ENCODE measurements at places on chromosomes 5 and 9. TPM values are rescaled to one million over a fixed set of nuclear protein-coding genes. Genes with fewer than 3 reads are reported as not detected.

DNA sequence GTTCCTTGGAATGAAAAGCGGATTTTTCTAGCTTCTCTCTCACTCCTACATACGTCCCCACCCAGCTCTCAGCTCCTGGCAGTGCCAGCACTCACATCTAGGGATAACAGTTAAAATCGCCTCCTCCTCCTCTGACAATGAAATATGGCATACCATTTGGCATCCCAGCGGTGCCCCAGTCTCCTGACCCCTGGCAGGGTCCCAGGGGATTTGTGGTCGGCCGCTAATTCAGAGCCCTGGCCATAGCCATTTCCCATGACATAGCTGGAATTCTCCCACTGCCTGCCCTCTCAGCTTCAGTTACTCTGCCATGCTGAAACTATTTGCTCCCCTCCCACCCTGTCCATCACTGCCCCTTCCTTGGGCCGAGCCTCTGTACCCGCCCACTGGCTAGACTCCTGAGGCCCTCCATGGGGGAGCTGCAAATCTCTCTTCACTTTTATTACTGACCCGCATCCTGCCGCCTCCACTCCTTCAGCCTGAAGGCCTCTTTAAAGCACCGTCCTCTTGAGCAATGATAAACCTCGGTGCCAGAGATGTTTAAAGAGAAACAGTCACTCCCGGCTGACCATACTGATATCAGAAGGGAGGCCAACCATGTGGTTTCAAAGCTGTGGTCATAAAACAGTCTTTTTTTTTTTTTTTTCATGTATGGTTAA lies 139.8 kb downstream of the SLIT3 start:
- DNase-seq = no peak

IL5 gene
- total RNA-seq = not detected

DDX4 gene
- not detected for total RNA-seq

DNA sequence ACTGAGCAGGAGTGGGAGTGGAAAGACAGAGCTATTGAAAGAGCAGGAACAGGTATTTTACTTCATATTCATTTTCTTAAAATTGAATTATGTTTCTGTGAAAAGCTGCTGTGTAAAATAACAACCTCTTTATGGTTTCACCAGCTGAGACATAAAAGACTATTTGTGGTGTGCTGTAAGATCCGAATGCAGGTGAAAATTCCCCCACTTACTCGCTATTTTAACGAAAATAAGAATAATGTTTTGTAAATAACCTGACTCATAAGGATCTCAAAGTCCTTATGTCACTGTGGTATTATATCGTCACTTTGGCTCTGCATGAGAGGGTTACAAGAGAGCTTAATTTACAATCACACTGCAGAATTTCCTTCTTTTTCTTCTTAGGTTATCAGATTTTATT lies 65.3 kb upstream of the NFIB start:
- no peak for DNase-seq

- no peak for DNase-seq
Observed at GRCh38 chr5:88108490-88109279, 160.0 kb downstream of the TMEM161B start.

C5orf46 gene
- not detected for total RNA-seq

DNA sequence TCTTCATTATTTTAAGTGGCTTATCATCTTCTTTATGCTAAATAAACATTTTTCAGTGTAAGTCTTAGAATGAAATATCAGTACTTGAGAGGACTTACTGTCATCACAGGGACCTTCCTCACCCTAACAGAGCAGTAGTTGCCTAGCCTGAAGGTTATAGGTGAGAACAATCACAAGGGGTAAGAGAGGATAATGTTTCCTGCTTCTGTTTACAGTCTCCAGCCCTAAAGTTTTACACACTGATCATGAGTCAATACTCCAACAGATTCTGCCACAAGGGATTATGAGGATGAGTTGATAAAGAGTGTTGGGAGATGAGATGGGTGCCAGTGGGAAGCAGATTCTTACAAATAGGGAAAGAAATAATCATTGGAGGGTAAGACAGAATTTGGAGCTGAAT lies 265.1 kb upstream of the DAB2 start:
- DNase-seq = no peak

DNA sequence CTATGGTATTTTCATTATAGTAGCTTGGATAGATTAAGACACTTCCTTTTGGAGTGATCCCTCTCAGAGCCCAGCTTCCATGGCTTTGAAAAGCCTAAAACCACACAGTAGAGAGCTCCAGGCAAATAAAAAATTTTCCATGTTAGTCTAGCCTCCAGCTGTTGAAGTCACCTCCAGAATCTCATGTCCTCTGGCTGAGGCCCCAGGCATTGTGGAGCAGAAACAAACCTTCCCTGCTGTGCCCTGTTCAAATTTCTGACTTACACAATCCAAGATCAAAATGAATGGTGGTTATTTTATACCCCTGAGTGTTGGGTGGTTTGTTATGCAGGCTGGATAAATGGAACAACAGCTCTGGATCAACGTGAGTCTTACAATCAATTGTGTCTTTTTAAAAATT lies 203.9 kb downstream of the ICE1 start:
- DNase-seq = no peak

- no peak for DNase-seq
Observed at GRCh38 chr5:35149041-35149440, 81.2 kb downstream of the PRLR start.

BTNL9 gene
- 0.42 TPM for total RNA-seq

CATSPER3 gene
- total RNA-seq = 0.80 TPM

ADAMTS13 gene
- 4.0 TPM for total RNA-seq

DNA sequence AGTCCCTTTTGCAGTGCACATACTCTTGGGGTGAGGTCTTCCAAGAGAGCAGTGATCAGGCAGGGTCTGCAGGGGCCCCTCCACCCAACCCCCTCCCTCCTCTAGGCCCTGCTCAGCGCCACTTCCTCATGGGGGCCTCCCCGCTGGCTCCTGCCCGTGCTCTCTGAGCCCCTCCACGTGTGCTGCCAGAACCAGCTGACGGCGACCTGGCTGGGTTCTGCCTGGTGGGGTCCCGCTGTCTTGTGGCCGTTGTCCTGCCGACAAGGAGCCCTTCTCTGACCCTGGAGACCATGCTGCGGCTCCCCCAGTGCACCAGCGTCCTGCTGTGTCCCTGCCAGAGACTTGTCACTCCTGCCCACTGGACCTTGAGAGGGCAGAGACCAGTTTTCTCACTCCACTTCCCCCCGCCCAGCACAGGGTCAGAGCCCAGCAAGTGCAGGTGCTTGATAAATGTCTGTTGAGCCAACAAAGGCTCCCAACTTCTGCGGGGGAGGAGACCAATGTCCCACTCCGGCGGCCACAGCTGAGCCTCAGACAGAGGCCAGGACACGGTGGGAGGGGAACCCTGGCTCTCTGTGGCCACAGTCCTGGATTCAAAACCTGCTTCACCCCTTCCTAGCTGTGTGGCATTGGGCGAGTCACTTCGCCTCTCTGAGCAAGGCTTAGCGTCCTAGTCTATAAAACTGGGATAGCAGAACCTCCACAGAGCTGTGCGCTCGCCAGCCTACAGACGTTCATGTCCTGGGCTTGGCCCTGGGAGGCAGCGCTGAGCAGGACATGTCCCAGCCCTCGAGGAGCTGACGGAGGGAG lies 24.8 kb downstream of the SARDH start:
- DNase-seq = no peak

KLF4 gene
- total RNA-seq = 0.82 TPM

NIPAL4 gene
- 0.11 TPM for total RNA-seq

- DNase-seq = no peak
Observed at GRCh38 chr5:105392710-105393149, 1830.1 kb upstream of the NUDT12 start.

- no peak for DNase-seq
Observed at GRCh38 chr5:73204332-73204731, 31.3 kb downstream of the TMEM174 start.

DNA sequence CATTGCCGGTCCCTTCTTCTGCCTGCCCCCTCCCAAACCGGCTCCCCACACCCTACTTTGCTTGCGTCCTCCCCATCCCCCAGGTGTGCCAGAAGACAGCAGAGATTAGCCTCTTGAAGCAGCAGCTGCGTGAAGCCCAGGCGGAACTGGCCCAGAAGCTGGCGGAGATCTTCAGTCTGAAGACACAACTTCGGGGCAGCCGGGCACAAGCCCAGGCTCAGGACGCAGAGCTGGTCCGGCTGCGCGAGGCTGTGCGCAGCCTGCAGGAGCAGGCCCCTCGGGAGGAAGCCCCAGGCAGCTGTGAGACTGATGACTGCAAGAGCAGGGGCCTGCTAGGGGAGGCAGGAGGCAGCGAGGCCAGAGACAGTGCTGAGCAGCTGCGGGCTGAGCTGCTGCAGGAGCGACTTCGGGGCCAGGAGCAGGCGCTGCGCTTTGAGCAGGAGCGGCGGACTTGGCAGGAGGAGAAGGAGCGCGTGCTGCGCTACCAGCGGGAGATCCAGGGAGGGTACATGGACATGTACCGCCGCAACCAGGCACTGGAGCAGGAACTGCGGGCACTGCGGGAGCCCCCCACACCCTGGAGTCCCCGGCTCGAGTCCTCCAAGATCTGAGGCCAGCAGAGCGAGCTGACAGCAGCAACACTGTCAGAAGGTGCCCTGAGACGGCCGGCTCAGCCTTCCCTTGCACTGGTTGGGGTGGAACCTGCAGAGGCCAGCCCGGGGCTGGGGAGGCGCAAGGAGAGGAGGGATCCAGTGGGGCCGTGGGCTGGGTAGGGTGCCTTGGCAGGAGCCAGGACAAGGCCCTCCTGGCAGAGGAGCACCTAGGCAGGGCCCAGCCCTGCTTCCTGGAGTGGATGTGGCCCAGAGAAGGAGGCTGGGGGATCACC lies 8.3 kb downstream of the N4BP3 start:
- no peak for DNase-seq

DNA sequence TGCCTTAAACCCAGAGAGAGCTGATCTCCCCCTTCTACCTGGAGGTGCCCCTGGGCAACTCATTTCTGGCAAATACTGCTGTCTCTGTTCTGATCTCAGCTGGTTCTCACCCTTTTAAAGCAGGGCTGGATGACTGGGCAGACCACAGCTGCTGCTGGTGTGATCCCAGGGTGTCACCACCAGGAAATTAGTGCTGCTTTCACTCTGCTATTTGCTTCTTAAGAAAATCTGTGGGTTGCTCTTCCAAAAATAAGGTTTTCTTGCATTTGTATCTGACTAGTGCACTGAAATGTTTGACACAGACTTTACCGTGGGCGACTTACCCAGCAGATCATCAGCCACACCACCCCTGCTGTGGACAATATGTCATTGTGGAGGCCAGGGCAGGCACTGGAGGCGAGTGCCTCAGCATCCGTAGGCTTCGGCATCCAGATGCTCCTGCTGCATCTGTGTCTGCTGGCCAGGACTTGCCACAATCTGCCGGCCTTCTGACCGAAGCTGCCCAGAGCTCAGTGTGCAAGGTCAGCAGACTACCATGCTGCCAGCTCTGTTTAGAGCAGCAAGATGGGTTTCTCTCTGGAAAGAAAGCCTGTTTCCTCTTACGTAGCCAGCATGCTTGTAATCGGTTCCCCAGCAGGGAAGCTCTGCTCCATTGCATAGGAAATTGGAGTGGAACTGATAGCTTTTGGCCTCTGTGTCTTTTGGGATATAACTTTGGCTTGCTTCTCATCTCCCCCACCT lies 13.6 kb downstream of the ARHGAP26 start:
- DNase-seq = no peak

- no peak for DNase-seq
Observed at GRCh38 chr5:75828029-75828428, 110.8 kb upstream of the POC5 start.

GPR150 gene
- 1.6 TPM for total RNA-seq

PCA3 gene
- total RNA-seq = not detected

DNA sequence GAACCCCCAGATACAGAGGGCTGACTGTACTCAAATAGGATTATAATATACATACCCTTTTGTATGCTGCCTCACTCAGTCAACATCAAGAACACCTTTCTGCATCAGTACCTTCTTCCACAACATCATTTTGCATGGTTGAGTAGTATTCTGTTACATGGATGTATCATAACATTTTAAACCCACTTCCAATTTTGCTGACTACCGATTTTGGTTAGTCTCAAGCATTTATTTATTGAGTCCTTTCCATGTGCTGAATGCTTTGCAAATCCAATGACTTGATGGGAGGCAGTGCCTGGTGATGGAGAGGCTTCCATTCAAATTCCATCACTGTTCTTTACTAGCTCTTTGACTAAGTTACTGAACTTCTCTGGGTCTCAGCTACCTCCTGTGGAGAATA lies 182.0 kb upstream of the KLF4 start:
- DNase-seq = no peak

C5orf34 gene
- total RNA-seq = 5.3 TPM

GRCh38 chr5:142618130-142618523 lies 67.8 kb downstream of the FGF1 start:
- no peak for DNase-seq

TTC16 gene
- 8.2 TPM for total RNA-seq

DNA sequence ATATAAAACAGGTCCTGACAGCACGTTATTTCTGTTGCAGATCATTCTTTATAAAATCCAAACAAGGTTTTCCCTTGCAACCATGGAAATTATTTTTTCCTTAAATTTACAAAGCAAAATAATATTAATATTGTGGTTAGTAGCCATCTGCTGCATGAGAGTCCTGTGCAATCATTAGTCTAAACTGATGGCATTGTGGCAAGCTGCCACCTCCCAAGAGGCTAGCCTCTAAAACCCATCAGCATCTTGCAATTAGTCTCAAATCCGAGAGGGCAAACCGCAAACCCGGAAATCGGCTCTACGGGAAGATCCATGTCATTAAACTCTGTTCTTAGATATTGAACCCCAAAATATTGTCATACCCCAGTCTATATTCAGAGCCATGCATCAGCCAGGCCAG lies 11.3 kb upstream of the CDH6 start:
- DNase-seq = no peak

DNA sequence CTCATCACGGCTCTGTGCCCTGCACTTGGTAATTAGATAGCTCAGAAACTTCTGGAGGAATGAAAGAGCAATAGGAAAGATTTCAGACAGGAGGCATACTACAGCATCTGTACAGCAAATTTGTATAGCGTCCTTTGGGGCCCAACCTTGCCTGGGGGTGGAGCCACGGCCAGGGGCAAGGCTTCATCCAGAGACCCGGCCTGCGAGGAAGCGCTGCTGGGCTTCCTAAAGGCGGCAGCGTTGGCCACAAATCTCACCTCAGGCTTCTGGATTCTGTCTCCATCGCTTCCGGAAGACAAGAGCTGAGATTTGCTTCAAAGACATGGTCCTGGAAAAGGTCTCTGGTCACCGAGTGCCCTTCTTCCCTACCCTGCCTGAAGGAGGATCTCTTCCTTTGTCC lies 12.2 kb upstream of the SPATA31D1 start:
- no peak for DNase-seq

GRCh38 chr5:125883223-125883622 lies 540.0 kb upstream of the GRAMD2B start:
- no peak for DNase-seq

DNA sequence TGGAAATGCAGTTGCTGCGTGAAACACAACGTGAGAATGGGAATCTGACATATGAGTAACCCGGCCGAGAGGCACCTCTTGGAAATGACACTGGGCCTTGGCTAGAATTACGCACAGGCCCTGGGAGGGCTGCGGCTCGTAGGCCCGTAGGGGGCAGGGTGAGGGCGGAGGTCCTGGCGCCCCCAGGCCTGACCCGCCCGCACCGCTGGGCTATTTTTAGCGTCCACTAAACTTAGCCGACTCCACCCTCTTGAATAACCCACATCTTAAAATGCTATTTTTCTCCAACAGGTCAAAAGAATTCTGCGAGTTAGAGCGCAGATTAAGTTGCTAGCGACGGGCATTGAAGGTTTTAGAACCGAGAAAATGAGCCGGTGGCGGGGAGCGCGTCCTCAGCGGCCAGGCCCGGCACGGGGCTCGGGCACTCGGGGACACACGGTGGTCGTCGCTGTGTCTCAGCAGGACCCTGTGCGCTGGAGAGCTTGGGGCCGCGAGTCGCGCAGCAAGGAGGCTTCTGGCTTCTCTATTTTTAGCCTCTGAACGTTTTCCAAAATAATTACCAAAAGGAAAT lies 168.5 kb downstream of the AUH start:
- DNase-seq = no peak

LEAP2 gene
- 4.7 TPM for total RNA-seq

Measured in naive thymus-derived CD8-positive, alpha-beta T cell (primary cell).